ENCODE measurements at places on chromosomes 6 and 20. TPM values are rescaled to one million over a fixed set of nuclear protein-coding genes. Genes with fewer than 3 reads are reported as not detected.

Gene OXT
- not detected for polyA plus RNA-seq

Gene SPATS1
- not detected for polyA plus RNA-seq

Gene TMEM151B
- polyA plus RNA-seq, result not detected

Gene BPIFA1
- not detected for polyA plus RNA-seq

Gene ANKS1A
- polyA plus RNA-seq, result 6.5 TPM

Gene SLC22A2
- polyA plus RNA-seq, result not detected

Gene LKAAEAR1
- polyA plus RNA-seq, result not detected

DNA sequence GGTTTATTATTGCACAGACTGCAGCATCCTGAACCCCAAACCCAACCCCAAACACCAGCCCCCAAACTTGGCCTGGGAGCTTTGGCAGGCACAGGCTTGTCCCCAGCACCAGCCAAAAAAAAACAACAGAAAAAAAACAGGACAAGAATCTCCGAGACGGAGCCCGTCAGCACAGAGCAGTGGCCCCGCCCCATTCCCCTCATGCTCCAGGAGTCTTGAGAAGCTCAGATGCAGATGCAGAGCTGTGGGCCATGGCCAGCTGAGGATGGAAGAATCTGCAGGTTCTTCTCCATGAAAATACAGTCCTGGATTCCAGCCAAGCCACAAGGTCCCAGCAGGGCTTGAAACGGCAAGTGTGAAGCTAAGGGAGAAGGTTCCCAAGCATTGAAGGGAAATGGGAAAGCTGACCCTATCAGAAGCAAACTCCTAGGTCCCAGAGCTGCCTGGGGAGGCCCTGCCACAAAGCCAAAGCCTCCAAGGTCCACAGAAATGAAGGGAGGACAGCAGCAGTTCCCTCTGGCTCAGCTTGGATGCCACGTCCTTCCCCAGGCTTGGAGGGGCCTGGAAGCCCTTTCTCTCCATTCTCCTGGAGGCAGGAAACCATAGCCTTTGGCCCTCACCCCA lies 75.2 kb downstream of the JPH2 start:
- no peak for DNase-seq

DNA sequence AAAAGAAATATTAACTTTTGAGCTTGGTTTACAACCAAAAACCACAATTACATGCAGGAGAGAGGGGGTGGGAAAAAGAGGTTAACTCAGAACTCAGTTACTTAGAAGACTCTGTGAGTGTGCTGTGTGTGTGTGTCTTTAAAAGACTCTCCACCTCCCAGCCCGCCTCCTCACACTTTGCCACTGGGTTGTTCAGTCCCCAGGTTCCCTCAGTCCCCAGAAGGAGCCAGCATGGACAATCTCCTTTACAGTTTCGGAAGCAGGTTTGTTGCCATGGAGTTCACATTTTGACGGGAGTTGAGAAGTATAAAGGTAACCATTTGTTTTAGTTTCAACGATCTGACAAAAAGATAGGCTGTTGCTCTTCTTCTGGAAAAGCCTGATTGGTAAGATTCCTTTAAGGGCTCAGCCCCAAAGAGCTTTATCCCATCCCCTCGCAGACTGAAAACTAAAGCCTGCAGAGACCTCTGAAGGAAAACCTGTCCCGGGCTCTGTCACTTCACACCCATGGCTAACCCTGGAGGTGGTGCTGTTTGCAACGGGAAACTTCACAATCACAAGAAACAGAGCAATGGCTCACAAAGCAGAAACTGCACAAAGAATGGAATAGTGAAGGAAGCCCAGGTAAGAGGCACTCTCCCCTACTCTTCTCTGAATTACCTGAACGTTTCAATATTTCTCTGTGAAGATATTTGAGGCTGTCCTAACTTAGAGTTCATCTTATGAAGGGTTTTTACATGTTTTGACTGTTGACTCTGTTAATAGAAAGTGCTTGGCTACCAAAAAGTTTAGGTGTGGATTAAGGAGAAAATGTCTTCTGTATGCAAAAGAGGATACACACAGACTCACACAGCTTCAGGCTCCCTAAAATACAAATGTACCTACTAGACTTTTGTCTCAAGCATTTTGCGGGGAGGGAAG lies at the start of gene SPTLC3:
TSS of gene SPTLC3 (plus strand) at position 212 of the 921 bp plus-strand sequence. CDS start at position 508, 296 bp downstream.
- DNase-seq, result no peak

GRCh38 chr20:4444404-4444803 lies 277.3 kb upstream of the PRND start:
- no peak for DNase-seq

GRCh38 chr6:5529015-5529414 lies 267.7 kb downstream of the FARS2 start:
- DNase-seq, result no peak

- DNase-seq, result no peak
Measured at GRCh38 chr6:74100719-74101287, 404.8 kb downstream of the CD109 start.

DNA sequence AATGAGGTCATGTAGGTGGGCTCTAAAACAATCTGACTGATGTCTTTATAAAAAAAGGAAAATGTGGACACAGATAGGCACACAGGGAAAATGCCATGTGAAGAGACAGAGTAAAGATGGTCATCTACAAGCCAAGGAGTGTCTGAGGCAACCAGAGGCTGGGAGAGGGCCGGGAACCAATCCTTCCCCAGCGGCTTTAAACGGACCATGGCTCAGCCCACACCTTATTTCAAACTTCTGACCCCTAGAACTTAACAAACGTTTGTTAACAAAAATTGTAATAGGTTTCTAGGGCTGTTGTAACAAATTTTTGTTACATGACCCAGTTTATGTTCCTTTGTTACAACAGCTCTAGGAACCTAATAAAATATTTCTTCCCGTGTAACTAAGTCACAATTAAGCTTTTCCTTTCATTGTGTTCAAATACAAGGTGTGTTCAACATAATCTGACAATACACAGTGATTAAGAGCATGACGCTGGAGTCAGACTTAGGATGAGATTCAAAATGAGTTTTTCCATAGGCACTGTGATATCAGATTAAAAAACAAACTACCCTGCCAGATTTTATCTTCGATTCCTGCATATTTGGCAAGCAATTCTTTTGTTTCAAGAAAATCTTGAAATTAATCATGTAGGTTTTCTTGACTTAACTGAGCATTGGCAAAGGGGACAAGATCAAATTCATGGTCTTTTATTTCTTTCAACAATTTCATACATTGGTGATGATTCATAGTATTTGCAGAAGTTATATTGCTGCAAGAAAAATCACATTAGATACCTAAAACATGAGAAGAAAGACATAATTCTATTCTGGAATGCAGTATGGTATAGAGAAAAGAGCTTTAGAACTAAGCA lies 169.5 kb upstream of the RIPOR2 start:
- DNase-seq, result no peak

DNA sequence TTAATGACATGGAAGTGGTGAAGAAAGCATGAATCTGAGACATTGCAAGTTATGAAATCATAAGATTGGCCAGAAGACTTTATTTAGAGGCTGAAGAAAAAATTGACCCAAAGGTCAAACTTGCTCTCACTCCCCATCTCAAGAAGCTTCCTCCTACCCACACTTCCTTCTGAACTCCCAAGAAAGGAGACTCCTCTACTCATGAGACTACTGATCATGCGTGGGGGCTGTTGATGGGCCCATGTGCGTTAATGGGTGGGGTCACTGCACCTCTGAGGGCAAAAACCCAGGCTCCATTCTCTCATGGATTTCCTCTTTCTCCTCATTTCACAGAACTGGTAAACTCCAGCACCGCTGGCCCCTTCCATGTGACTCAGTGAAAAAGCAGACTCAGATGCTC lies 470.6 kb upstream of the ARID1B start:
- no peak for DNase-seq

GRCh38 chr6:39920157-39920556 lies 14.1 kb downstream of the MOCS1 start:
- DNase-seq, result no peak

- DNase-seq, result no peak
Measured at GRCh38 chr6:42088101-42088591, 37.8 kb downstream of the TAF8 start.

DNA sequence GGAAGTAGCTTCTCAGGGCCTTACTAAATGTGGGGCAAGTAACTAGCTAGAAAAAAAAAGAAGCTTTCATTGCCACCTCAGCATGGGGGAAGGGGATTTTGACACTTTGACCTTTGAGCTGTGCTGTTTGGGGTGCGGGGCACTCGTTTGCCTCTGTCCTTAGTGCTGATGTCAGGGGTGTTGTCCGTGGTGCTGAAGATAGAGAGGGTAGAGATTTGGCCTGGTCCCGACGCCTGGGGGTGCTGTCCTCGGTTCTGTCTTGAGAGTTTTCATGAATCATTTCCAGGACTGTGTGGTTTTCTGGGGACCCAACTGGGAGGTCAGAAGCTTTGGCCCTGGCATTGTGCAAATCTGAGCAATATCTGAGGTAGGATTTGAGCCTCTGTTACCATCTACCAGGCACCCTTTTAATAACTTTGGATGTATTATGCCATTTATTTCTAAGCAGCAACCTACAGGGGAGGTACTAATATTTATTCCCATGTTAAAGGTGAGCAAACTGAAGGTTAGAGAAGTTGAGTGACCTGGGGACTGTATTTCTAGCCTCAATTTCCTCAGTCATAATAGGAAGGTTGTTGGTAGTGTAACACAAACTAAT lies 78.0 kb downstream of the DLGAP4 start:
- DNase-seq, result no peak

DNA sequence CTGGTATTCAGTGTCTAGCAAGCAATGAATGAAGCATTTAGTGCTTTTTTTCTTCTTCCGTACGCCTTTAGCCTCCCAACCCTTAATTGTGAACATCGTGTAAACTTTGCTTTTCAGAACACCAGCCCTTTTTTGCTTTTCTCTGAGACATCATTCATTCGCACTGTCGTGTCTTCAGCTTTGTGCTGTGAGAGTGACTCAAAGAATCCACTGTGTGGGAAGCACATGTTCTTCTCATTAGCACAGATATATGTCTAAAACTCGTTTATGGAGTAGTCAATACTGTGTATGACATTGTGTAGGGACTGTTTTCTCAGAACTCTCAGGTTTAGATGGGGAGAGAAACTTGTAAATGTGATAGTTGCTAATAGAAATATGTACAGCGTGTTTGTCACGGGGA lies 279.1 kb downstream of the FARS2 start:
- DNase-seq, result no peak

DNA sequence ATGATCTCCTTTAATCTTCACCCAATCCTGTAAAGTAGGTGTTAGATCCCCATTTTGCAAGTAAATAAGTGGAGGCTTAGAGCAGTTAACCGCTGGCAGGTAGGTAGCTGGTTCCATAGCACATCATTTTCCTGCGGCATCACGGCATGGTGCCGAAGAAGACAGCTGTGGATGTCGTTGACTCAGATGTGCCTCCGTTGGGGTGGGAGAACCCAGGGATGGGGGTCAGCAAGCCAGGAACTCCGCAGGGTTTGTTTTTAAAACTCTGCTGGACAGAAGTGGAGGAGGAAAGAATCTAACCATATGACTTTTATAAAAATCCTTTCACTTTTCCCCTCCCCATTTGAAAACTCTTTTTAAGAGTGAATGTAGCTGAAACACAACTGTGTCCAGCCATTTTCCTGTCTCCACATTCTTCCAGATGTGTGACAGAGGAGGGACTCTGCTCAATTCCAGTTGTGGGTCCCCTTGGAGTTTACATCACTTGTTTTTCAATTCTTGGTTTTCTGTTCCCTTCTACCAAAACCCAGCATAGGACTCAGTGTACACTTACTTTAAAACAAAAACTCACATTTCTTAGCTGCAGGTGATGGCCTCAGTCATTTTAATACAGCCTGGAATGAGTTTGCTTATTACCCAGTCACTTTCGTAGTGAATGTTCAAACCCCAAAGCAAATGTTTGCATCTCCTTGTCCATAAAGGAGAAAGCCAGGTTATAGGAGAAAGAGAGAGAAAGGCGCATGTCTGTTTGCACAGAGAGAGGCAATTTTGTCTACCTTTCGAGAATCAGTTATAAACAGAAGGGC lies 27.6 kb upstream of the PI16 start:
- no peak for DNase-seq

DNA sequence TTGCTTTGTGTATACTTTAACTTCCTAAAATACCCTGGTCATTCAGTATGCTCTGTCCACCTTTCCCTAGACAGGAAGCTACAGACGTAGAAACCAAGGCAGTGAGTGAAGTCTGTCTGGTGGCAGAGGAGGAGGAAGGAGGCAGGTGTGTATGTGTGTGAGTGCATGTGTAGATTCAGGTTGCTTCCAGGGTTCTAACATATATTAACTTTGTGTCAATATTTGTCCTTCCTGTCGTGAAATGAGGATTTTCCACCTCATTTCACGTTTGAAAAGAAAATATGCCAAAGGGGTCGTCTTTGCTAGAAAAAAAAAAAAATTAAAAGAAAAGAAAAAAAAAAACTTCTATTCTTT lies 411.5 kb downstream of the PKHD1 start:
- DNase-seq, result no peak

DNA sequence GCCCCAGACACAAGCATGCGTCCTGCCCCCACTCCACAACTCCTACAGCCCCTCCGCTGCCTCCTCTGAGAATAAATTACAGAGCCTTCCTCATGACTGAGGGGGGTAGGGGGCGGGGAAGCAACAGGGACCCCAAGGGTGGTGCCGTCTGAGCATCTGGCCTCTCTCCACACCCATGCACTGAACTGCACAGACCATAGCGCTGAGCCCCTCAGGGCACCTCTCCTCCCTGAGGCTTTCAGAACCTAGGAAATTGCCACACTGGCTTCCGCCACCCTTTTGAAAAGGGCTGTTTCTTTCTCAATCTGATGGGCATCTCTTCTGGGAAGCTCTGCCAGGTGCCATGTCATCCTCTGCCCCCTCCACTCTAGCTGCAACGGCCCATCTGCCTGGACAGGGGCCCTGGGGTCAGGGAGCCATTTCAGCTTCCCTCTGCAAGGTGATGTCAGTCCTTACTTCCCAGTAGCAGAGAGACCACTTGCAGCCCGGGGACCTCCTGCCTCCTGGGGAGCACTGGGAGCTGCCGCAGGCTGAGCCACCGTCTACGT lies 2.5 kb downstream of the CST7 start:
- DNase-seq, result no peak

DNA sequence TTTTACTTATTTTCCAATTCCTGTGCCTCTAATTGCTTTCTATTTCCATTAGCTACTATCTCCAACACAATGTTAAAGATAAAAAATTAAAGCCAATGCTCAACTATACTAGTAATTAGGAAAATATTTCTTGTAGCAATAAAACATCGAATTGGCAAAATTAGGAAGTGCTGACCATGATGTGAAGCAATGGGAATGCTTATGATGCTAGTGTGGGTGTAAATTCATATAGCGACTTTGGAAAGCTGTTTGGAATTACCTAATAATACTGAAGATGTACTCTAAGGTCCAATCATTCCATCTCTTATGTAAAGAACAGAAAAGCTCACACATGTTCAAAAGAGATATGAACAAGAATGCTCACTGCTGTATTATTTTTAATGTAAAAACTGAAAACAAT lies 78.2 kb downstream of the UBE3D start:
- DNase-seq, result no peak

GRCh38 chr6:72382602-72383529 lies 239.0 kb upstream of the KCNQ5 start:
- no peak for DNase-seq

Measured in AG04450 (cell line).